ENCODE measurements at places on chromosomes 3 and 15.
A peak's percentile ranks its signal among the peaks of the same experiment; 100 is the strongest.

DNA sequence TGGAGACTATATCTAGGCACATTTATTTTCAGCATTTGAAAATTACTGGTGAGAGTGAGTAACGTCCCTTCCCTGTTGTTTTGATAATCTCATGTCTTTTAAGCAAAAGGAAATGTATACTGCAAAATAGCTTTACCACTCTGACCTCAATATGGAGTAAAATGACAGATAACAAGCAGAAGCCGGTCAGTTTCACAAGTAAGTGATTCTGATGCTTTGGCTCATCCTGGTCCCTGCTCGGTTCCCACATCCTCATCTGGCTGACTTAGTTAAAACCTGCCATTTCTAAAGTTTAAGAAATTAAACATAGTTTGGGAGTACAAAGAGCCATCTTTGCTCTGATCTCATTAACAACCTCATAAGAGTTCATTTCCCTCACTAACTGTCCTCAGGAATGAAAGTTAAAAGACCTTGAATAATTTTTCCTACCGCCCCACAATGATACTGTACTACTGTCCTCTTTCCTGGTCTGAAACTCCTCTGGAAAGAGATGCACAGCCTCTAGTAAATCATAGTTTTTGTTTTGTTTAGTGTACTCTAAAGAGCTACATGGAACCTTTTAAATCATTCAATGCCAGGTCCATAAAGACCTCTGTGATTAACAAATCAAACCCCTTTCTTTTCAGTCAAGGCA lies 72.3 kb upstream of the ICE2 start:
- no peak for DNase-seq
- H3K27ac ChIP-seq: no peak overlapping the region
- H3K4me3 ChIP-seq: no peak overlapping the region
- H3K4me1 ChIP-seq: no peaks in the 10 kb centered on the region
- no peaks in the 10 kb centered on the region for H3K27me3 ChIP-seq

- H3K4me1 ChIP-seq: peaks cover 34% of the 10 kb centered on the region
- no peak overlapping the region for H3K4me3 ChIP-seq
- no peaks in the 10 kb centered on the region for H3K27me3 ChIP-seq
- DNase-seq: no peak
- no peaks in the 10 kb centered on the region for H3K36me3 ChIP-seq
These were observed 414.3 kb downstream of the RBMS3 start for GRCh38 chr3:29695201-29695600.

- peaks cover 10% of the 10 kb centered on the region for H3K4me1 ChIP-seq
- H3K4me3 ChIP-seq: no peak overlapping the region
- no peak overlapping the region for H3K27ac ChIP-seq
- H3K27me3 ChIP-seq: peaks cover 2% of the 10 kb centered on the region
- no peak for DNase-seq
- no peaks in the 10 kb centered on the region for H3K36me3 ChIP-seq
These were observed 925 bp upstream of the PSTPIP1 start for GRCh38 chr15:76994001-76994400.

DNA sequence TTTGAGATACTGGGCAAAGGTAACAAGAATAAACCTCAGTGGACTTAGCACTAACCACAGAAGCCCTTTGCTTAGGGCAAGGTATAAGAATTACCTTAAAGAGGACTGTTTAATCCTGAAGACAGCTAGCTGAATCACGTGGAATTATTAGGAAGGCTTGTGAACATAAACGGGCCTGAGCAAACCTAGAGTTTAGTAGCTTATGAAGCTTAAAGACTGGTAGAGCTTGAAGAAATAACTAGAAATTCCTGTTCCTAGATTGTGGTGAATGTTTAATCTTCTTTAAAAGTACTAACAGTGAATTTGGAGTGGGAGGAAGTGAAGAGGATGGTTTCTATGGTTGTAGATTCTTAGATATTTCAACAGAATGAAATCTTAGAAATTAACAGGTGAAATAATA lies 428.9 kb upstream of the THRB start:
- no peaks in the 10 kb centered on the region for H3K4me1 ChIP-seq
- DNase-seq: no peak
- H3K36me3 ChIP-seq: no peaks in the 10 kb centered on the region
- H3K27me3 ChIP-seq: no peaks in the 10 kb centered on the region
- no peak overlapping the region for H3K27ac ChIP-seq

GRCh38 chr3:157122832-157123427 lies 37.0 kb downstream of the CCNL1 start:
- no peak overlapping the region for H3K4me3 ChIP-seq
- peaks cover 9% of the 10 kb centered on the region for H3K4me1 ChIP-seq
- no peak overlapping the region for H3K27ac ChIP-seq
- no peaks in the 10 kb centered on the region for H3K36me3 ChIP-seq
- H3K27me3 ChIP-seq: no peaks in the 10 kb centered on the region

- DNase-seq: no peak
- no peak overlapping the region for H3K4me3 ChIP-seq
- H3K36me3 ChIP-seq: no peaks in the 10 kb centered on the region
These were observed 74.9 kb downstream of the NBEAL2 start for GRCh38 chr3:47054412-47054811.

- DNase-seq: no peak
- H3K4me1 ChIP-seq: peaks cover 8% of the 10 kb centered on the region
- no peaks in the 10 kb centered on the region for H3K36me3 ChIP-seq
- H3K4me3 ChIP-seq: no peak overlapping the region
These were observed 65.1 kb downstream of the HMCES start for GRCh38 chr3:129343643-129344360.

DNA sequence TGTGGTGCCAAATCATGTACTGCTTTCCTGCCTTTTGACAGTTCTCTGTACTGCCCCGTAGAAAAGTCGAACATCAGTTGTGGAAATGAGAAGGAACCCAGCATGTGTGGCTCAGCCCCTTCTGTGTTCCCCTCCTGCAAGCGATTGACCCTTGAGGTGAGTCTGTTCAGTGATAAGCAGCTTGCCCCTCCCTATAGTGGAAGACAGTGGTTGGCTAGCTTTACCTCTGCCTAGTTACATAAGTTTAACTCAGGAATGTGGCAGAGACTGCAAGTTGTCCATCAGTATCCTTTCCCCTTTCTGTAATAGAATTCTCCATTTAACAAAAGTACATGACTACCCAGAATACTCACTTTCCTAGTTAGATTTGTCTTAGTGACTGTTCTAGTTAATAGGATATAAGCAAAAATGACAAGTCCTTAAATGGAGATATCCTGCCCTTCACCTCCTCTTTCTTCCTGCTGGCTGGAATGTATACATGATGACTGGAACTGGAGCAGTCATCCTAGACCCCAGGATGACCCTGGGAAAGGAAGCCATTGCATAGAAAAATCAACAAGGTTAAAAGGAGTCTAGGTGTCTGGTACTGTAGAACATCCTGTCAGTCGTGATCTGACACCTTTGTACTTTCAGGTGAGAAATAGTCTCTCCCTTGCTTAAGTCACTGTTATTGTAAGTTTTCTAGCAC lies 10.6 kb downstream of the SETMAR start:
- peak; percentile 43 for DNase-seq
- peaks cover 1% of the 10 kb centered on the region for H3K36me3 ChIP-seq
- no peaks in the 10 kb centered on the region for H3K27me3 ChIP-seq
- H3K27ac ChIP-seq: no peak overlapping the region

DNA sequence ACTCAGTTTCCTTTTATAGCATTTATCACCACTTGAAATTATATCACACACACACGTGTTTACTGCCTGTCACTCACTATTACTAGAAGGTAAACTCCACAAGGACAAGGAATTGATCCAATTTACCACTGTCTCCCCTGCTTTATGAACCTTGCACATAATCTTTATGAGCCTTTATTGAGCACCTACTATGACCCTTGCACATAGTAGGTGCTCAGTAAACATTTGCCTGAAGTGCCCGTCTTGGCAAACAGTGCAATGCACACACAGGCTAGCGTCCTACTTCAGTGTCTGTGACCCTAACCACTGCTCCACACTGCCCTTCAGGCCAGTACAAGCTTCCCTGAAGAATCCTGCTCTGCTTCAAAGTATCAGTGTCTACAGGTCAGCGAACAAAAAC lies 237.7 kb upstream of the TMC3 start:
- no peaks in the 10 kb centered on the region for H3K36me3 ChIP-seq
- no peak overlapping the region for H3K4me3 ChIP-seq
- DNase-seq: no peak
- H3K4me1 ChIP-seq: no peaks in the 10 kb centered on the region

DNA sequence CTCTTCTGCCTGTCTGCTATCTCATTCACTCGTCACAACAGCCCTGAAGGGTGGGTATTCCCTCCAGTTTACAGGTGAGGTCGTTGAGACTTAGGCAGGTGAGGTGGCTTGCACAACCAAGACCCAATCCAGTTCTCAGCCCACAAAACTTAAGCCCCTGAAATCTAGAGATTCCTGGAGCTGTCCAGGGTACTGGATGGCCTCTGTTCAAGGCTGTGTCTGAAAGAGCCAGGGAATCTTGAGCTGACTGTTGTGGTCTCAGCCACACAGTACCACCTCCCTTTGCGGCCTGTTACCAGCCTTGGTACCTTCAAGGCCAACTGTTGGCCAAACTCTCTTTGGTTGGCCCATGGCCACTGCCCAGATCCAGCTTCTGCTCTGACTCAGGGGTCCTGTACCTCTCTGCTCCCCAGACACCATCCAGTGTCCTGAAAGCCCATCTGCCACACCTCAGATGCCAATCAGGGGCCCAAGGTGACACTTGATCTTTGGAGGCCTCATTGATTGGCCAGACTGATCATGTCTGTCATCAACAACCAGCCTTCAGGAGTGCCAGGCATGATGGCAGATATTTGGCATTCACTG lies 10.9 kb upstream of the FAM107A start:
- peaks cover 21% of the 10 kb centered on the region for H3K27me3 ChIP-seq
- H3K4me3 ChIP-seq: no peak overlapping the region
- H3K36me3 ChIP-seq: no peaks in the 10 kb centered on the region
- peaks cover 5% of the 10 kb centered on the region for H3K4me1 ChIP-seq

DNA sequence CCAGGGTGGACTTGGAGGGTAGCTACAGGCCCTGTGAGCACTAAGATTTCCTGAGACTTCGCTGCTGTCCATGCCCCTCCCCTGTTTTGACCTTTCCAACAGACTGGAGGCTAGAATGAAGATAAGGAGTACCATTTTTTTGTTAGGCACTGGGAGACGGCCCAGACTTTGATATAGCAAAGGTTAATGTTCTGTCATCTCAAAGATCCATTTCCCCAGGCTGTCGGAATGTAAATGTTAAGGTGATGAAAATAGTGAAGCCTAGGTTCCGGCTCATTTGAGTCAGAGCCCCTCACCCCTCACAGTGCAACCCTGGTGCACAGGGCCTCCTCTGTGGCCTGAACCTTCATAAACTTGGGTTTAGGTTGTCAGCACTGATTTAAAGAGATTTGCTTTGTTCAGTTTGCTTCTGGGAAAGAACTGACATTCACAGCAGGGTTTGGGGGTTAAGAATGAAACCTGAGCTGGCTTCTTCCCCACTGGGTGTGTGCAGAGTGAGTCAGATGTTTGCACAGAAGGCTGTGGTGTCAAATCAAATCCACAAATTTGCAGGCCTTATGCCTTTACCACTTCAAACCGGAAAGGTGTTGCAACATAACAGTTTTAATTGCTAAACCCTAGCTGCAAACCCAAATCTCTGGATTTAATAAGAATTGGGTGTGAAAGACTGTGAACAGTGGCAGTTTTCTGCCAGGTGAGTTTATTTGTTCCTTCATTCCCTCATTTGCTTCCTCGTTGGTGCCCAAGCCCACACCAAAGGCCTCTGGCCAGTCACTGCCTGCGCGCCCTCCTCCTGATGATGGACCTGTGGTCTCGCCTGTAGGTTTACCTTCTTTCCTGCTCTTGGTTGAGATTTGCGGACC lies 20.6 kb upstream of the KCTD6 start:
- H3K4me3 ChIP-seq: no peak overlapping the region
- H3K4me1 ChIP-seq: peaks cover 3% of the 10 kb centered on the region
- H3K27ac ChIP-seq: no peak overlapping the region
- peak; percentile 49 for DNase-seq
- no peaks in the 10 kb centered on the region for H3K27me3 ChIP-seq
- H3K36me3 ChIP-seq: no peaks in the 10 kb centered on the region

DNA sequence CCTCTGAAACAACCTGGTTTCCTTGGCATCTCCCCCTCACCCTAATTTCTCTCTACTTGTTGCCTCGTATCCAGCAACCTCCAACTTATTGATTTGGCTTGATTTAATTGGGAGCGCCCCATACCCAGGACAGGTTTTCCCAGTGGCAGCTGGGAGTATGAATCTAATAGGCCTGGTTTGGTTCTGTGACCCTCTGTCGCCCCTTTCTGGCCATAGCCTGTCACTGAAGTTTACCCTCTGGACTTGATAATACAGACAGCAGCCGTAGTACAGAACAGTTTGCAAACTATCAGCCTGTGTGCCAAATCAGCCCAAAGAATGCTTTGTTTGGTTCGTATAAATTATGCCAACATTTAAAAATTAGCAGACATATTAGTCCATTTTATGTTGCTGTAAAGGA lies 525.1 kb upstream of the GOLIM4 start:
- H3K4me3 ChIP-seq: no peak overlapping the region
- H3K4me1 ChIP-seq: no peaks in the 10 kb centered on the region
- peaks cover 2% of the 10 kb centered on the region for H3K27me3 ChIP-seq
- H3K36me3 ChIP-seq: no peaks in the 10 kb centered on the region
- peak; percentile 13 for DNase-seq

DNA sequence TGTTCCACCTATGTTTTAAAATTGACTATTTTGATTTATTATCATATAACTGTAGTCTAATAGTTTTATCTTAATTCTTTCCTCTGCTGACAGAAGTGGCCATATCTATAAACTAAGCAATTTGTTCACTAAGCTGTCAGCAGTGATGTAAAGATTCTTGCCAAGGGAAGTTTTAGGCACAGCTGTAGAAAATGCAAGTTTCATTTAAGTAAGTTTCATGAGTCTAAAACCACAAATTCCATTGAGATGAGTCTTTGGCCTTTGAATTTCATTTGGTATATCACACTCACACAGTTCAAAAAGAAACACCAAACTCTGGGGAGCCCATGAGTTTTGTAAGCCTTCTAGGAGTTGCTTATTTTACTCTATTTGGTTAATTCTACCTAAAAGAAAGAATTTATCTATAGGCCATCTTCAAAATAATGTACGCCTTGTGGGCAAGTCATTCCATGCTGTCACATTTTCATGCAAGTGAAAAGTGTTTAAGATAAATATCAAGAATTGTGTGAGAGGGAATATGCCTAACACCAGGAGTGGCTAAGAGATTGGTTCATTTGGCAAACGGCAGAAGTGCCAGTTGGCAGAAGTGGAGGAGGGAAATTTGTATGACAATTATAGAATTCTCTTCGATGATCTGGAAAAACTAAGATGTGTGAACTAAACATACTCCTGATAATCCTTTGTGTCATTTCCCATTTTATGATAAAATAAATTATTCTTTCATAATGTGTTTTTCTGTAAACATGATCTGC lies 292.9 kb downstream of the ZIC4 start:
- no peak for DNase-seq
- no peak overlapping the region for H3K27ac ChIP-seq
- no peaks in the 10 kb centered on the region for H3K27me3 ChIP-seq
- H3K4me1 ChIP-seq: no peaks in the 10 kb centered on the region
- no peak overlapping the region for H3K4me3 ChIP-seq

DNA sequence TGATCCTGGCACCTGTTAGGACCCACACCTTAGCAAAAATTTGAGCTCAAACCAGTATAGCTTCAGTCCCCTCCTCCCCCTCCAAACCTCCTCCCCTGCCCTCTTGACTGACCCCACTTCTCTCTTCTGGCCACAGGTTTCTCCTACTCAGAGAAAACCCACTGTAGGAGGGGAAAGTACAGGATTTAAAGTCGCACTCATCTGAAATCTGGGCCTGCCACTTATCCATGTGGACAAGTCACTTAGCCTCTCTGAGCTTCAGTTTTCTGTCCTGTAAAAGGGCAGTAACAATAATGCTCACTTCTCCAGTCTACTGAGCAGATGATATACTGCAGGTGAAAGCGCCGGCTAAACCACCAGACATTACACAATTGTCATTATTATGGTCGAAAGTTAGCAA lies 142.7 kb downstream of the MEGF11 start:
- H3K4me1 ChIP-seq: no peaks in the 10 kb centered on the region
- no peak overlapping the region for H3K4me3 ChIP-seq
- DNase-seq: no peak
